NCI-H187 treated with DMSO at 0.1 percent for 48 hours (cell line): ENCODE measurements at places on chromosomes 2 and 18.

DNA sequence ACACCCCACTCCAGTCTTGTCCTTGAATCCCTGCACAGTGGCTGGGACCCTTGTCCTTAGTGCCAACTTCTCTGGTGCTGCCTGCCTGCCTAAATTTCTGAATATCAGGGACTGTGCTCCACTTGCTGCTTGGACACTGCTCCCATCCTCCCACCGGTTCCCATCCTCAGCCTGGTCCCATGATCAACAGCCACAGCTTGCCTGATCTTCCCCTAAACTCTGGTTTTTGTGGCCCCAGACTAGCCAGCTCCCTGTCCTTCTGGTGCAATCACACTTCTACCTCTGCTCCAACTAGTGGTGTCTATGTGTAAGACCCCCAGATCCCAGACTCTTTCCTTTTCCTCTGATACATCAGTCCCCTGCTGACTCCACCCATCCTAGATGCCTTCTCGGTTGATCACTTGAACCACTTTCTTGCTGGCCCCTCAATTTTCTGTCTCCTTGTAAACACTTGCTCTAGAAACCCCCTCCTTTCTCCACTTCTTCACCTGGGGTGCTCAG, 37.2 kb upstream of the POLE4 start:
- DNase-seq: no peak

GRCh38 chr2:13255485-13255884, 538.7 kb downstream of the TRIB2 start:
- no peak for DNase-seq

DNA sequence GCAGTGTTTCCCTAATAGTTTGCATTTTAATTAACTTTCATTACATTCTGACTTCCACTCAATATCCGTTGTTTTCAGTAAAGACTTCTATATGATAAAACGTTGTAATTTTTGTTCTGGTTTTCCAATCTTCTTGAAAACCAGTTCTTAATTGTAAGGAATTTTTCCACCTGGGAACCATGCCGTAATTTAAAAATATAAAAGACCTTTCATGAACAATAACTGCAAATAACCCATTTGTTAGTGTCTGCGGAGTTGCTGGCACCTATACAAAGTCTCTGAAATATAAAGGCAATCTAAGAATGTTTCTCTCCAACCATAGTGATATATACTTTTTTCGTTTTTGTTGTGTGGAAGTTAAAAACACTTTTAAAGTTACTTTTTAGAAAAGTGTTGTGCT, 7.7 kb upstream of the SATB2 start:
- DNase-seq: no peak

DNA sequence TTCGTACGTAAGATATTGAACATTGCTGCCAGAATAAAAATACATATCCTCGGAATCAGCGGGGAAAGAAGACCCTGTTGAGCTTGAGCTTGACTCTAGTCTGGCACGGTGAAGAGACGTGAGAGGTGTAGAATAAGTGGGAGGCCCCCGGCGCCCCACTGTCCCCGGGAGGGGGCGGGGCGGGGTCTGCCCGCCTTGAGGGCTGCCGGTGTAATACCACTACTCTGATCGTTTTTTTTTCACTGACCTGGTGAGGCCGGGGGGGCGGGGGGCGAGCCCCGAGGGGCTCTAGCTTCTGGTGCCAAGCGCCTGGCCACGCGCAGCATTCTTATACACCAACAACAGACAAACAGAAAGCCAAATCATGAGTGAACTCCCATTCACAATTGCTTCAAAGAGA, 324.0 kb upstream of the REG3G start:
- DNase-seq: no peak

GRCh38 chr2:36329746-36330472, 25.7 kb upstream of the CRIM1 start:
- no peak for DNase-seq
